ENCODE measurements at places on chromosomes 2 and 18.

- no peak for DNase-seq
These were observed 8.1 kb downstream of the SMAD7 start for GRCh38 chr18:48942554-48943261.

DNA sequence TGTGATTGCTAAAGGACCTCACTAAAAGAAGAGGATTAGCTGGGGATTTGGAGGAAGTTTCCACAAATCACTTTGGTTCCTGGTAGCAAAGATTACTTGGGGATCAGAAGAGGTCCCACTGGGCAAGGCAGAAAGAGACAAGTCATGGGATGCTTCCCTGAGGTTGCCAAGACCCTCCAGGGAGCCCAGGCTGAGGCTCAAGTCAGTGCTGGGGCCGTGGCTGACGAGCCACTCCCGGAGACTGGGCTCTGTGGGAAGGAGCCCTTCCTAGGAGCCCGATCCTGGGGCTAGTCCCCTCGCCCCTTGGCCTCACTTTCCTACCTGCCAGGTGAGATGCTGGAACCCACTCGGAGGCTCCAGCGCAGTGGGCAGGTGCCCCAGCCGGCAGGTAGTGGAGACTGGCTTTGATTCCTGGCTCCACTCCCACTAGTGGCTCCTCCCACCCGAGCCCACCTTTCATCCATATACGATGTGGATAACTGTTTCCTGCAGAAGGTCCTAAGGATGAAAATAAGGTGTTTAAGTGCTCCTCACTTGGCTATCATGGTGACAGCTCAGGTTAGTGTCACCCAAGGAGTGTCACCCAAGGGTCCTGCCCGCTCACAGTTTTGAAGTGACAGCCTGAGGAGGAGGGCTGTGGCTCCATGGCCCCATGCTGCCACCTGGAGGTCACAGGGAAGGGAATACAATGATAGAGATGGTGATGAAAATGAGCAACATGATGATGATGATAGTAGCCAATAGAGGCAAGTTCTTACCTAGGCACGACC lies 100.5 kb downstream of the CAPN13 start:
- peak; percentile 76 for DNase-seq

DNA sequence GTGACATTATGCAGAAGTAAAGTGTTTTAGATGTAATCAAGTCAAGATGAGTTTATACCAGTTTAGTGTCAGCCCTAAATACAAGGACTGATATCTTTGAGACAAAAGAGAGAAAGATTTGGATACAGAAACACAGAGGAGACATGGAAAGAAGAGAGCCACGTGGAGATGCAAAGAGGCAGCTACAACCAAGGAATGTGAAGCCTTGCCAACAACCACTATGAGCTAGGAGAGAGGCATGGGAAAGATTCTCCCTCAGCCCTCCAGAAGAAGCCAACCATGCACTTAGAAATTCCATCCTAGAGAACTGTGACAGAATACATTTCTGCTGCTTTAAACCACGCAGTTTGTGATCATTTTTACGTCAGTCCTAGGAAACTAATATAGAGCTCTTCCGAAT lies 217.2 kb downstream of the DOK6 start:
- no peak for DNase-seq

DNA sequence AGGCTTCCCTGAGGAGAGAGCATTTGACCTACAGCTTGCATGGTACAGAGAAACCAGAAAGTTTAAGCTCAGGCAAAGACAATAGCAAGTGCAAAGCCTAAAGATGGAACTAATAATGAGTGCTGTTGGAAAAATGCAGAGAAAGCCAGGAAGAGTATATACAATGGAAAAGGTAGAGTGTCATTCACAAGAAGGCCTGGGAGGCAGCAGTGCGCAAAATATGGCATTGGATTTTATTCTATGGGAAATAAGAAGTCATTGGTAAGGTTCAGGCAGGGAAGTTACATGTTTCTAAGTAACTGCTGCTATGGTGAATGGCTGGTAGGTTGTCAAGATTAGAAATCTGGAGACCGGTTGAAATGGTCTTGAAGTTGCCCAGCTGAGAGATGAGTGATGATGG lies 2167.3 kb upstream of the CELF4 start:
- no peak for DNase-seq

GRCh38 chr2:181952404-181953226 lies 33.0 kb upstream of the PPP1R1C start:
- DNase-seq = no peak

DNA sequence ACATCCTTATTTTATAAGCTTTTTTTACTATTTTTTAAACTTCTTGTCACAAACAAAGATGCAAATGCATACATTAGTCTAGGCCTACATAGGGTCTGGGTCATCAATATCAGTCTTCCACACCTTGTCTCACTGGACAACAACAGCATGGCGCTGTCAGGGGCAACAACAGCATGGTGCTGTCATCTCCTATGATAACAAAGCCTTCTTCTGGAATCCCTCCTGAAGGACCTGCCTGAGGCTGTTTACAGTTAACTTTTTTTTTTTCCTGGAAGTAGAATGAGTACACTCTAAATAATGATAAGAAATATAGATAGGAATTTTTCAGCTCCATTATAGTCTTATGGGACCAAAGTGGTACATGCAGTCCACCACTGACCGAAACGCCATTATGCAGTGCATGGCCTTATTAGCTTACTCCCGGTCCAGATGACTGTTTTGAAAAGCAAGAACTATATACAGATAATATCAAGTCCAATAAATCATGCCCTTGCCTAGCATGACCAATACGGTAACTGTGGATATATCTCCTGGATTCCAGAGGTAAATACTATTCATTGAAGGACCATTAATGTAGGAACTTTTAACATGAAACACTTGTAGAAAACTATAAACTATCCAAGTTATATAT lies 38.4 kb downstream of the TCF4 start:
- no peak for DNase-seq

- DNase-seq = no peak
These were observed 35.8 kb downstream of the SH3RF3 start for GRCh38 chr2:109164739-109165221.

DNA sequence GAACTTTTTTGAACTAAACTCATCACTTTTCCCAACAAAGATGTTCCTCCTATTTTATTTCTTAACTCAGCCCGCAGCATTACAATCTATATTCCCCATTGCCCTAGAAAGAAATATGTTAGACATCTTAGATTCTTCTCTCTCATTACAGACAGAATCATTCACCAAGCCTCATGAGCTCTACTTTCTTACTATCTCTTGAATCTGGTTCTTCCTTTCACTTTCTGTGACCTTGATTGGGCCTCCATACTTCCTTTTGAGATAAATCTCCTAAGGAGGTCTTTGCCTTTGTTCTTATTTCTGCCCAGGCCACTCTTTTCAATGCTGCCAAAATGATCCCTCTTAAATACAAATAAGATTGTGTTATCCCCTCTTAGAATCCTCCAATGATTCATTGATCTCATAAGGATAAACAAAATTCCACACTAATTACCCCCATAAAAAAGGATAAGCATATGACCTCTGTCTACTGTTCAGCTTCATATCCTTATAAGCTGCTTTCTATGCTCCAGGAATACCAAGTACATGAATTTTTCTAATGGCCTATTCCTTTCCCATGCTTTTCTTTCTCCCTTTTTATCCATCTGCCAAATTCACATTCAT lies 400.0 kb downstream of the ARHGAP15 start:
- DNase-seq = no peak

DNA sequence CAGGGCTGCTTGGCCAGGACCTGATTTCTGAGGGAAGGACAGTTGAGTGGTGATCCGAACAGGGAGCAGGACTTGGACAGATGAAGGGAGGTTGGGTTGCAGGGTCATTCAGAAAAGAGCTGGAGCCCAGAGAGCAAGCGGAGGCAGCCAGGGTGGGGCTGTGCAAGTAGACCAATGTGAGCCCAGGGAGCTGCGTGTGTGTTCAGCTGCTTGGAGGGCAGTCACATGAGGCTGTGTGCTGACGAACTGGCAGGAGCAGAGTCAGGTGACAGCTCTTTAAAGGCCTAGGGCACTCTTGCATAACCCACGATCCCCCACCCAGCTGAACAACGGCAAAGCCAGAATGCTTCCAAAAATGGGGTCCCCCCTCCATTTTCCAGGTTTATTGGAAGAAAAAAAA lies 4.6 kb upstream of the MLPH start:
- no peak for DNase-seq

GRCh38 chr2:9649261-9649660 lies 18.5 kb upstream of the YWHAQ start:
- DNase-seq = no peak

DNA sequence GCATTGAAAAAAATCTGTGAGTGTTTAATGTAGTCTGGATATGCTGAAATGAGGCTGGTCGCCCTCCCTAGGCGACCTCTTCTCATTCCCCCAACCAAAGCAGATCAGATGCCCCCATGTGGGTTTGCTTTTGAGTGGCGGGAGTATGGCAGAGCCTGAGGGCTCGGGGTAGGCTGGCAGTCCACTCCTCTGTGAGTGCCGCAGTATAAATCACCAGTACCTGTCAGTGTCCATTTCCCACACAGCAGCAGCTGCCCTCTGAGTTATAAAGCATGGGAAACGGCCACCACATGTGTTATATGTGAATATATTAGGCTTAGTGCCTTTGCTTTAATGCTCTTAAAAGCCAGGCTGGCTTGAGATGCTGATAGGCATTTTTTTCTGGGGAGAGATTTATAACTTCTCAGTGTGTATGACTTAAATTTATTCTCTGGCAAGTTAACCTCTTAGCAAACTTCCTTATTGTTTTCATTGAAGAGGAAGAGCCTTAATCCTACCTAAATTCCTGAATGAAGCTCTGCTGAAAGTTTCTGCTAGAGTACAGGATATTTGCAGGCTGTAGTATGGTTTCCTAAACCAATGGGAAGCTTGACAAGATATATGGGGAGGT lies 3.8 kb downstream of the DCC start:
- DNase-seq = no peak

- DNase-seq = peak; percentile 55
These were observed 1.5 kb downstream of the TTC32 start for GRCh38 chr2:19899985-19900930.

- DNase-seq = no peak
These were observed 476.4 kb upstream of the SPHKAP start for GRCh38 chr2:228657807-228658402.

- peak; percentile 30 for DNase-seq
These were observed 10.9 kb downstream of the TRIP12 start for GRCh38 chr2:229910832-229911412.

DNA sequence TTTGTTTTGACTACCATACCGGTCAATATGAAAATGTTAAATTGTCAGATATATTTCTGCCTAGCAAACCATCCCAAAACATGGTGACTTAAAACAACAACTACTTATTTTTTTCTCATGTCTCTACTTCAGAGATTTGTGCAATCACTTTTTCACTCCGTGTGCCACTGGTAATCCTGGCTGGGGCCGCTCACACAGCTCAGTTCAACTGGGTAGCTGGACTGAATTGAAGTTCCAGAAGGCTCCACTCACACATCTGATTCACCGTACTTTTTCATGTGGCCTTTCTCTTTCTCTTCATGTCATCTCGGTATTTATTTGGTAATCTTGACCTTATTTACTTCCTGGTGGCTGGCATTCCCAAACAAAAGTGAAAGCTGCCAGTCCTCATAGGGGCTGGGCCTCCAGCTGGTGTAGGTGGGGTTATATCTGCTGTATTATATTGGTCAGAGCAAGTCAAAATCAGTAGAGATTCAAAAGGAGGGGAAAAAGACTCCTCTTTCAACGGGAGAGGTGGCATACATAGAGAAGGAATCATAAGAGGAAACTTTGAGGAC lies 513.9 kb upstream of the NXPH2 start:
- DNase-seq = no peak

GRCh38 chr2:215828528-215829184 lies 184.7 kb downstream of the MREG start:
- DNase-seq = peak; percentile 64

DNA sequence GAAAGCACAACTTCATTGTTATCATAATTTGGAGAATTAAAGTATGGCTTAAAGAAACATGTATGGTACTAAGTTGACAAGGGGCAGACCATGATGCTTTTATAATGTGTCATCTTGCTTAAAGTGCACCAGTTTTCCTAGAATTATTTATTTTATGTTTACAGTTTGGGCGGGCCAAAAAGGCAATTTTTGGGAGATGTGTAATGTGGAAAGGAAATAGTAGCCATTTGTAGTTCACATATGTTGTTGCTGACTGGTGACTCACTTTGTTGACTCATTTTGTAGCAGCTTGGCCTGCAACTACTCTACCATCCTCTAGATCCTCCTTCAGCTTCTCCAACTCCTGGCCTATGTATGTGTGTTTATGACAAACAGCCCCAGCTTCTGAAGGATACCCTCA lies 7.7 kb downstream of the ZSCAN30 start:
- DNase-seq = no peak

- no peak for DNase-seq
These were observed 26.6 kb downstream of the HS1BP3 start for GRCh38 chr2:20624156-20624883.

GRCh38 chr18:25275412-25276001 lies 76.5 kb downstream of the ZNF521 start:
- no peak for DNase-seq

- no peak for DNase-seq
These were observed 287.9 kb downstream of the PDE11A start for GRCh38 chr2:177784745-177785067.

- peak; percentile 31 for DNase-seq
These were observed 94.5 kb upstream of the UPP2 start for GRCh38 chr2:158006961-158007719.

DNA sequence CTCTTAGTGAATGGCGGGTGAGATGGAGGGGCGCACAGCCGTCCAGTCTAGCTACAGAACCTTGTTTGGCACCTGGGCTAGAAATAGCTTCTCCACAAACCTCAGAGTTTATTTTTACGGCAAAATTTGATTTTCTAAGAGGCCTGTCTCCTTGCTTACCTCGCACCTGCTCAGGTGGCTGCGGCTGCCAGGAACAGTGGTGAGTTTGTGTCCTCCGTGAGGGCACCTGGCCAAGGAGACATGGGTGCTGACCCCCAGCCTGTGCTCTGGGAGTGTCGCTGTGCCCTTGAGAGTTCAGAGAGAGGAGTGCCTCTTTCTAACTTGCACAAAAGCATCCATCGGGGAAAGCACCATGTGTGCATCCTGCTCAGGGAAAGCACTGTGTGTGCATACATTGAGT lies 97.2 kb downstream of the KLHL29 start:
- no peak for DNase-seq

DNA sequence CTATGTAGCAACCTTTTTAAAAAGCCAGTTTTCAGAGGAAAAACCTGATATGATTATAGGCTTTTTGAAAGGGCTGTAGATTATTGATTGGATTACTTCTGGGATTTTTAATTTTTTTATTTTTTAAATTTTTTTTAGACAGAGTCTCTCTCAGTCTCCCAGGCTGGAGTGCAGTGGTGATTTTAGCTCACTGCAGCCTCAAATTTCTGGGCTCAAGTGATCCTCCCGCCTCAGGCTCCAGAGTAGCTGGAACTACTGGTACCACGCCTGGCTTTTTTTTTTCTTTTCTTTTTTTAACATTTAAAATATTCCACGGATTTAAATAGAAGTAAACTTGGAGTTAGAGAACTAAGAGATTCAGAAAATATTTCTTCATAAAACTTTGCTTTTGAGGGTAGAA lies 1.2 kb downstream of the MRPL19 start:
- no peak for DNase-seq

Data from activated CD8-positive, alpha-beta T cell treated with anti-CD3 and anti-CD28 coated beads, Interleukin-2, amount 10 ng/mL, durations not matched to agents 7 days and 5 days (primary cell).